NCI-H1417 treated with DMSO at 0.1 percent for 48 hours (cell line): ENCODE measurements at places on chromosomes 2 and 18.

DNA sequence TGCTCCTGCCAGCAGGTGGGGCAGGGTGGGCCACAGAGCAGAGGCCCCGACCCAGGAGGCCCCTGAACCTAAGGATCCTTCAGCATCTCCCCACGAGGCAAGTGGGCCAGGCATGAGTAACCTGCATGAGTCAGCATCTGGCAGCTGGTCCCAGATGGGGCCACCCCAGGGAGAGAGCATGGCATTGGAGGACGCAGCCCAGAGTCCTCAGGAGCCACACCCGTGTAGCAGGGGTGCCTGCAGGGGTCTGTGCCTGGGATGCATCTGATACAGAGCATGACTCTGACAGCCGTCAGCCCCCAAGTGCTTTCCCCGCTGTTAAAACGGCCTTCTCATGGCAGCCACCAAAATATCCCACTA lies 185.6 kb upstream of the SALL3 start:
- no peak for DNase-seq

GRCh38 chr2:71576541-71576940 lies 123.2 kb downstream of the DYSF start:
- no peak for DNase-seq

GRCh38 chr2:127621981-127622431 lies 23.9 kb upstream of the GPR17 start:
- no peak for DNase-seq

DNA sequence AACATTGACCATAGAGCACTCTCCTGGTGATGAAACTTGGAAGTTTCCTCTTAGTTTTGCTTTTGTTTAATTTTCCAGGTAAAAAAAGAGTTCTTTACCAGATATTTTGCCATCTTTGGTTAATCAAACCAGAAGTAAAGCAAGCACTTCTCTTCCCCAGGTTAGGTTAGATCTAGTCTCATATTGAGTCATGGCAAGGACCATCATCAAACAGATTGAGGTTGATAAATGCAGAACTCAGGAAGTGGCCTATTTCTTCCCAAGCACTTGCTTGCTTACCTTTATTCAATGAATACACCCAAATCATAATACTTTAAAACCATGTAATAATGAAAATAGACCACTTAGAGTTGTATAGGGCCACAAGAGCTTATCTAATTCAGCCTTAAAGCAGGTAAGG lies 23.4 kb downstream of the DNAH6 start:
- DNase-seq = no peak

DNA sequence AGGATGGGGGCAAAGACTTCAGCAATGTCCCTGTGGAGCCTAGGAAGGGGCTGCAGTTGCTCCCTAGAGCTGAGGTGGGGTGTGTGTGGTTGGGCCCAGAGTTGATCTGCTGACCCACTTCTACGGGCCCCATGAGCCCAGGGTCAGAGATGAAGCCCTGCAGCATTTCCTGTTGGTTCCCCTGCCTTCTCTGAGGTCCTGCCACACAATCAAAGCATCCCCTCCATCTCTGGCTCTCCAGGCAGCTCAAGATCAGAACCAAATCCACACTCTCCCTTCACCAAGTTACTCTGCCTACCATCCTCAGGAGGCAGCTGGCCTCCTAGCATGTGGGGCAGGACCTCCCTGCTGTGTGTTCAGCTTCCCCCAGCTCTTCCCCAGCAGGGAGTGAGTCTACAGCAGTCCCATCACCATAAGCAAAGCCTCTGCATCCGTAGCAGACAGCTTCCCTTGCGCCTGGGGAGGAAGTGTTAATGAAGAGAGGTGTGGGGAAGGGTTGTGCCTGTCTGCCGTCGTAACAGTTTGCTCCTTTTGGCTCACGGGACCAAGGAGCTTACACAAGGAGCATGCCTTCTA lies 26.9 kb downstream of the TMEM247 start:
- no peak for DNase-seq

- DNase-seq = no peak
These were observed 68.3 kb downstream of the CD28 start for GRCh38 chr2:203774760-203775159.

DNA sequence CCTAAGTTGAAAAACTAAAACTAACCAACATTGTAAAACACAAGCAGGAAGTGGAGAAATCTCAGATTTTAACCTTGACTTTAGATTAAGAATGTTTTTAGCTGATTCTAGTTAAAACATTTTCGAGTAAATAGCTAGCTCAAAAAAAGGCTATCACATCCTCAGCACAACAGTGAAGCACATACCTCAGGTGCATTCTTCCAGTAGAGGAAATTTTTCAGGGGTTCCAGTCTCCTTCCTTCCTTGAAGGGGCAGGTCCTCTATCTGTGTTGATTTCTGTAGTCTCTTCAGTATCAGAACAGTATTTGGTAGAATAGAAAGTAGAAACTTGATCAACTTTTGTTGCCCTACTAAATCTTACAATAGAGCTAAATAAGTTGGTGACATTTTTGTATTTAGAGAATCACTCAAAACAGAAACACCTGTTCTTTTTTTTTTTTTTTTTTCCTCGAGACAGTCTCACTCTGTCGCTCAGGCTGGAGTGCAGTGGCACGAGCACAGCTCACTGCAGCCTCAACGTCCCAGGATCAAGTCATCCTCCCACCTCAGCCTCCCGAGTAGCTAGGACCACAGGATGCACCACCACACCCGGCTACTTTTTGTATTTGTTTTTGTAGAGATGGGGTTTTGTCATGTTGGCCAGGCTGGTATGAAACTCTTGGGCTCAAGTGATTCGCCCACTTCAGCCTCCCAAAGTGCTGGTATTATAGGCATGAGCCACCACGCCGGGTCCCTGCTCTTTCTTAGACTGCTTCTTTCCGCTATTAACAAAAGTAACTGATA lies 6.9 kb upstream of the GPR155 start:
- no peak for DNase-seq

DNA sequence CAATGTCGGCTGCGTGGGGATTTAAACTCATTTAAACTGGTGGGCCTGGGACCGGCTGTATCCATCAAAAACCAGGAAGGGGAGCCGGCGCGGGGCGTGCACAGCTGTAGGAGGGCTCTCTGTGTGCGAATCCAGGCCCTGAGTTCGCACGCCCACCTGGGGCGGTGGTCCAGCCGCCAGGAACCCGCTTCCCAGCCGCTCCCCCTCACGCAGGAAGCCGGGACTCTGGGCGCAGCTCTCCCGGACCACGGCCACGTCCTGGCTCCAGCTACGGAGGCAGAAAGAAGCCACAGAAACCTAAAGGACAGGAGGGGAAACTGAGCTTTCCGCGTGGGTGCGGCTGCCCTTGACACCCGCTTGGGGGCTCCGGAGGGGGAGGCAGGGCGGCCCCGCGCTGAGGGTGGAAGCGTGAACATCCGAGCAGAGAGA lies 80.6 kb downstream of the GFPT1 start:
- DNase-seq = no peak

DNA sequence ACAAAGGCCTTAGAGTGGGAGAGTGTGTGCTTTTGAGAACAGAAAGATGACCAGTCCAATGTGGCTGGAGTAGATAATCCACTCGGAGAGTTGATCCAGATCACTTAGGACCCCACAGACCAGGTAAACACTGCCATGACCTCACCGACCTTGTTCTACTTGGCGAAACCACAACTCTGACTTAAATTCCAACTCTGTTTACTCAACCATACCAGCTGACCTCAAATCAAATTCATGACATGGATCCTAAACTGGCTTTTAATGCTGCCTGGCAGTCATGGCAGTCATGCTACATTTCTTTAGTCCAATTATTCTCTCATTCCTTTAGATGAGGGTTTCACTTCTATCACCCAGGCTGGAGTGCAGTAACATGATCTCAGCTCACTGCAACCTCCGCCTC lies 347.1 kb upstream of the FAM98A start:
- DNase-seq = no peak

GRCh38 chr18:21452796-21453510 lies 147.6 kb downstream of the ESCO1 start:
- no peak for DNase-seq

- no peak for DNase-seq
These were observed 185.7 kb downstream of the ACKR3 start for GRCh38 chr2:236755278-236755840.

- DNase-seq = peak; percentile 42
These were observed 70.1 kb downstream of the QPCT start for GRCh38 chr2:37414470-37414949.

- peak; percentile 41 for DNase-seq
These were observed 84.7 kb upstream of the NEDD4L start for GRCh38 chr18:57959278-57959677.

DNA sequence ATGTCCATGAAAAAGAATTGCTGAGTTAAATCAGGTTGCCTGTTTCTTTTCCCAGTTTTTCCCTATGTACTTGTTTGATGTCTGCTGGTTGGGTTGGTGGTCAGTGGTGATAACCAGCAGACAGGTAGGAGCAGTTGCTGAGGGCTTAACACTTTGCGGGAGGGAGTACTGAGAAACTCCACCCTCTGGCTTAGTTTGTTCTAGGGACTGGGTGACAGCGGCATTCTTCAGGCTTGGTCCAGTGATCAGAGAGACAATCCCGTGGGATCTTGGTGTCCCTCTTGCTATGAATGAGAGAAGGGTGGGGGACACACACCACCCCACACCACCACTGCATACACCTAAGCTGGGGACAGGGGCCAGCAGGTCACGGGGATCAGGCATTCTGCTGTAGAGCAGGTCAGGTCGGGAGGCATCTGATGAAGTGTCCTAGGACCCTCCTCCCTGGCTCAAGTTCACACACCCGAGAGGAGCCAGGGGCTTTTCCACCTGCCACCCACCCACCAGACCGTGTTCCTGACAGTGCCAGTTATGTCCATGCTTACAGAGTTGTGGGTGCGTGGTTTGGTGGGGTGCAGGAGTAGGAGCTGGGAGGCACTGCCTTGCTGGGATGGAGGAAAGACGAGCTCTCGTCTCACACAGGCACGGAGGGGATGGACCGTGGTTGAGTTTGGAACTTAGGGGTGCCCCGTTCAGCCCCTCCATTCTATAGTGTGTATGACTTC lies 21.3 kb upstream of the ALLC start:
- DNase-seq = no peak
